Panc1 (cell line): ENCODE measurements at places on chromosomes 12 and 14.

DNA sequence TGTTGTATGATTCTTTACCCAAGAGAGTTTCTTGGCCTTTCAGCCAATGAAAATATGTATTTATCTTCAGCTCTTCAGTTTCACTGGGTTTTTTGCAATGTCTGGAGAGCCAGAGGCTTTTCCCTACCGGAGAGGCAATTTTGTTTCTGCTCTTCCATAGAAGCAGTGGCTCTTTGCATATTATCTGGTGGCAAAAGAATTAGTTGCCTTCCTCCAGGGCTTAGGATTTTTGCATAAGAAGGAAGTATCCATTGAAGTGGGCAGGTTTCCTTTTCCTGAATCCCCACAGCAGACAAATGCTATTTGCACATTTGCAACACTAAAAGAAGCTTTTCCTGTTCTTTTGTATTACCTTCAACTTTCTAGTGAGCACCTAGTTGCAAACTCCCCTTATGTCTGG lies 75.2 kb downstream of the NTS start:
- H3K36me3 ChIP-seq = no peaks in the 10 kb centered on the region
- H3K27ac ChIP-seq = no peak overlapping the region
- H3K4me3 ChIP-seq = no peak overlapping the region
- no peaks in the 10 kb centered on the region; the same call in 1 of the 2 replicates for H3K4me1 ChIP-seq

- no peak overlapping the region for H3K27ac ChIP-seq
- H3K27me3 ChIP-seq = peaks cover 3% of the 10 kb centered on the region; the same call in 1 of the 2 replicates
- no peaks in the 10 kb centered on the region for H3K36me3 ChIP-seq
- no peak for DNase-seq
- no peaks in the 10 kb centered on the region for H3K4me1 ChIP-seq
- no peak overlapping the region for H3K4me3 ChIP-seq
Observed at GRCh38 chr14:23245282-23245681, 7.5 kb downstream of the RNF212B start.

GRCh38 chr12:78186670-78187069 lies 356.0 kb downstream of the NAV3 start:
- no peaks in the 10 kb centered on the region for H3K27me3 ChIP-seq
- H3K4me3 ChIP-seq = no peak overlapping the region
- H3K36me3 ChIP-seq = no peaks in the 10 kb centered on the region
- no peaks in the 10 kb centered on the region for H3K4me1 ChIP-seq
- no peak overlapping the region for H3K27ac ChIP-seq
- DNase-seq = no peak

GRCh38 chr12:71011261-71011660 lies 90.7 kb upstream of the PTPRR start:
- no peaks in the 10 kb centered on the region for H3K27me3 ChIP-seq
- H3K4me1 ChIP-seq = no peaks in the 10 kb centered on the region
- no peak overlapping the region for H3K4me3 ChIP-seq

DNA sequence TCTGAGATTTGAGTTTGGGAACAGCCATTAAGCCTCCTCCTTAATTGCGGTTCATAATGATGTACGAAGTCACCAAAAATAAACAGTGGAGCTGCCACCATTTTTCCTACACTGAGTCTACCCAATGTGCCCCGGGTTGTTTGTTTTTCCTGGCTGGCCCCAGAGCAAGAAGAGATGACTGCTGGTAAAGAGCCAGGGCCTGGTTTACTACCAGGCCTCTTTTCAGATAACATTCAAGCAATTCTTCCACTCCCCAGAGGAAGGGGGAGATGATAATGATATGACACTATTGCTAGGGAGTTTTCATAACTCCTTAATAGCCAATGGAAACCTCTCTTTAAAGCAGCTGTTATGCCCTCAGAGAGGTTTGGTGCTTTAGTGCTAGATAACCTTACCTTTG lies 42.3 kb downstream of the BRAP start:
- peaks cover 4% of the 10 kb centered on the region; the same call in 1 of the 2 replicates for H3K4me1 ChIP-seq
- H3K27ac ChIP-seq = no peak overlapping the region
- no peak overlapping the region for H3K4me3 ChIP-seq
- H3K36me3 ChIP-seq = peaks cover 6% of the 10 kb centered on the region
- H3K27me3 ChIP-seq = no peaks in the 10 kb centered on the region

DNA sequence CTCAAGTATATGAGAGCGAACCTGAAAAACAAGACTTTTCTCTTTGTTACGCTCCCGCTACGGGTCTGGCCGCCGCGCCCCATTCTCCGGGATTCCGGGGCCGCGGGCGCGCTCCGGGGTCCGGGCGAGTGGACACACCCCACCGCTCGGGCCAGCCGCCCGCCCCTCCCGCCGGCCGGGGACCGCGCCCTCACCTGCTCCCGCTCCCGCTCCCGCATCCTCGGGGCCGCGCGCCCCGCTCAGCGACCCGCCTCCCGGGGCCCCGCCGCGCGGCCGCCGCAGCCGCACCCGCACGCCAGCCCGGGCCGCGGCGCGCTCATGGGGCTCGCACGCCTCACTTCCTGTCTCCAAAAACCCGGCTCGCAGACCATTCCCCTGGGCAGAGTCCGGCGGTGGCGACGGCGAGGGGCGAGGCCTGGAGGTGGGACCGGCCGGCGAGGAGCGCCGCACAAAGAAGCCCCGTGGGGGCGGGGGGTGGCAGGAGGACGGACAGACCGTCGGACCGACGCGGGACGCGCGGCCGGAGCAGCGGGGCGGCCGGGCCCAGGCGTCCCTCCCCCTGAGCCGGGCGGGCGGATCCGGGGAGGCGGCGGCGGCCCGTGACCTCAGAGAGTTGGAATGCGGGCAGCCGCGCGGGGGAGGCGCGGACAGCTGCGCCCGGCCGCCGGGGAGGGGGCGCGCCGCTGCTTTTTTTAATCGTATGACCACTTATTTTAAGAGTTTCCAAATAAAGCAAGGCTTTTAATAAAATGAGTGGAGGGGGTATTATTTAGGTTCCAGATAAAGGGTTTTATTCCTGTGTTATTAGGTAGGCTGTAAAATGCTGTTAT lies at the start of gene PTPN21:
Gene PTPN21, minus strand, starts transcription at position 551 of the 830 bp plus-strand sequence. CDS start 4,590 bp downstream, outside the sequence.
- H3K36me3 ChIP-seq = no peaks in the 10 kb centered on the region
- H3K4me3 ChIP-seq = peak within 1 kb of the TSS; percentile 80
- peak within 1 kb of the TSS; percentile 84 for H3K27ac ChIP-seq
- H3K4me1 ChIP-seq = peaks cover 18% of the 10 kb centered on the region
- DNase-seq = no peak

- no peak overlapping the region for H3K4me3 ChIP-seq
- H3K36me3 ChIP-seq = no peaks in the 10 kb centered on the region
- no peak overlapping the region for H3K27ac ChIP-seq
- no peaks in the 10 kb centered on the region for H3K27me3 ChIP-seq
Observed at GRCh38 chr14:39626589-39627576, 194.7 kb upstream of the FBXO33 start.
